ENCODE measurements at places on chromosomes 3 and 15. TPM values are rescaled to one million over a fixed set of nuclear protein-coding genes. Genes with fewer than 3 reads are reported as not detected.

GRCh38 chr15:33135355-33135781 lies 59.1 kb downstream of the FMN1 start:
- DNase-seq, result no peak

FMN1 gene
- under 0.01 TPM for total RNA-seq

ALDH1A3 gene
- 33.9 TPM for total RNA-seq

TNFAIP8L3 gene
- total RNA-seq, result 91.5 TPM

- DNase-seq, result no peak
Observed at GRCh38 chr15:80480171-80480811, 76.1 kb downstream of the ARNT2 start.

TTLL13 gene
- total RNA-seq, result 0.13 TPM

GRCh38 chr3:16350597-16351318 lies 85.7 kb downstream of the OXNAD1 start:
- DNase-seq, result no peak
